ENCODE measurements at places on chromosomes 5 and 9.

DNA sequence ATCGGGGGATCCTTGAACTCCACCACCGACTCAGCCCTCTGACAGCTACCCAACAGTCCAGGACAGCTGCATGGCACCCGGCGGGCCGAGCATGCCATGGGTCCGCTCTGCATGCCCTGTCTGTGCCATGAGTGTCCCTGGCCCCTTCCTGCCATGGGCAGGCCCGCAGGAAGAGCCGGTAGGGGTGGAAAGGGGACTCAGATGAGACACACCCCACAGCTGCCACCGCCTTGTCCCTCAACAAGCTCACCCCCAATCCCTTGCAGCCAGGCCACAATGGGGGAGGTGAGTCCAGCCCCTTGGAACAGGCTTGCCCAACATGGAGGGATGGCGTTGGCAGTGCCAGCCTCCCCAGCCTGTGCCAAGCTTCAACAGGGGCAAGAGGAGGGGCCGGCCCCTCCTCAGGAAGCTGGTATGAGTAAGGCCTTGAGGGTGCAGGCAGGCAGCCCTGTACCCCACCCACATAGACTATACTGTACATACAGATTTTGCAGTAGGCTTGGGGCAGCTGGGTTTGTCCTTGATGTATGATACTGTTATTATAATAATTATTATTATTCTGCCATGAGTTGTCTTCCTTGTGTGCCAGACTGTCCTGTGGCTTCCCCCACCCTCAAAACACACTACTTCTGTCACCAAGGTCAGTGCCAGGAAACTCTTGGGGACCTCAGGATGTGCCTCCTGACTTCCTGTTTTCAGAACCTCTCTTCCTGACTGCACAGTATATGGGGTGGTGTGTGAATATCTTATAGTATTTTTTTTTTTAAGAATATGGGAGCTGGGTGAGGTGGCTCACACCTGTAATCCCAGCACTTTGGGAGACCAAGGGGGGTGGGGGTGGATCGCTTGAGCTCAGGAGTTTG, 12.0 kb upstream of the SLC34A1 start:
- DNase-seq: no peak

DNA sequence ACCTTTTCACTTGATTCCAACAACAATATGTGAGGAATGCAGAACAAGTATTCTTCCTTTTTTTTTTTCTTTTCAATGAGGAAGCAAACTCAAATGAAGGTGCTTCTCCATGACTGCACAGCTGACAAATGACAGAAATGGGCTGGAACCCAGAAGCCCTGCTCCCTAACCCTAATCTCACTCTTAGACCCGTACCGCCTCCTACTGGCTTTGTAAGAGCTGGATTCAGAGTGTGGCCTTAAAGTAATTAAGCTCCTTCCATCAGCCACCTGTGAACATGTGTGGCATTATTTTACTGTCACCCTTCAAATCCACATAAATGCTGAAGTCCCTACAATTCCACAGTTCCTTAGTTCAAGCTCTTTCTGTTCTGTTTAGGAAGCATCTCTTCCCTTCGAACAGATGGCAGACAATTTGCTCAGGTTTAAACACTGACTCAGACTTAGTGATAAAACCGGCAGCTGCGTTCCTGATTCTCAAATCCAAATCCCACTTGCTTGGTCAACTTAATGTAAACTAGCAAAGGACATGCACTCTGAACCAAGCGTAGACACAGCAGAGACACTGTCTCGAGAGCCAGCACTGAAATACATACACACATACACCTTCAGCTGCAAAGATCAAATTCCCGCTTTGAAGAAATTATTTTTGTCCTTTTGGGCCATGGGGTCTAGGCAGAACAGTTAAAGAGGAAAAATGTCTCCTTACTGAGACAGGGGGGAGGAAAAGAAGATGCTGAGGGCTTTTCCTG, 316.7 kb upstream of the TLE4 start:
- no peak for DNase-seq

DNA sequence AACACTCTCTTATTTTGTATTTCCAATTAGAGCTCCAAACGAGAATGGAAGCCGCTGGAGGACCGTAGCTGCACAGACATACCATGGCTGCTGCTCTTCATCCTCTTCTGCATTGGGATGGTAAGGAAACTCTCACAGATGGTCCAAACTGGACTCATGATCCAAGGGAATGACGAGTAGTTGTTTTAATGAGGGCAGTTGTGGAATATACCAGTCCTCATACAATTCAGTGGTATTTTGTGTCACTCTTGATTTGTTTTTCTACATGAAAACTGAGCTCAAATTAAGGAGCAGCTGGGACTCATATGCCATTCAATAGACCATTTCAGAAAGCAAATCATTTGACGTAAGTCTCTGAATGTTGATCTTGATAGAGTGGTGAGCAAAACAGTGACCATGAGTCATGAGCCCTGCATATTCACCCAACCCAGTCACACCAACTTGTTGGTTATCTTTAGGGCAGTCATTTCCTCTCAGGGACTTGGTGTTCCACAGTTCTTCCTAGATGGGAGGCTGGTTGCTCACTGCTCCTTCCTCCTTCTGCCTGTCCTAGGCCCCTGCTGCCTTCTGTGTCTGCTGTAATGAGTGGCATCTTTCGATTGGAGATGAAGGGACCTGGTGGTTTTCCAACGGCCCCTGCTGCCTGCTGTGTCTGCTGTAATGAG, 54.9 kb downstream of the SLC44A1 start:
- no peak for DNase-seq

DNA sequence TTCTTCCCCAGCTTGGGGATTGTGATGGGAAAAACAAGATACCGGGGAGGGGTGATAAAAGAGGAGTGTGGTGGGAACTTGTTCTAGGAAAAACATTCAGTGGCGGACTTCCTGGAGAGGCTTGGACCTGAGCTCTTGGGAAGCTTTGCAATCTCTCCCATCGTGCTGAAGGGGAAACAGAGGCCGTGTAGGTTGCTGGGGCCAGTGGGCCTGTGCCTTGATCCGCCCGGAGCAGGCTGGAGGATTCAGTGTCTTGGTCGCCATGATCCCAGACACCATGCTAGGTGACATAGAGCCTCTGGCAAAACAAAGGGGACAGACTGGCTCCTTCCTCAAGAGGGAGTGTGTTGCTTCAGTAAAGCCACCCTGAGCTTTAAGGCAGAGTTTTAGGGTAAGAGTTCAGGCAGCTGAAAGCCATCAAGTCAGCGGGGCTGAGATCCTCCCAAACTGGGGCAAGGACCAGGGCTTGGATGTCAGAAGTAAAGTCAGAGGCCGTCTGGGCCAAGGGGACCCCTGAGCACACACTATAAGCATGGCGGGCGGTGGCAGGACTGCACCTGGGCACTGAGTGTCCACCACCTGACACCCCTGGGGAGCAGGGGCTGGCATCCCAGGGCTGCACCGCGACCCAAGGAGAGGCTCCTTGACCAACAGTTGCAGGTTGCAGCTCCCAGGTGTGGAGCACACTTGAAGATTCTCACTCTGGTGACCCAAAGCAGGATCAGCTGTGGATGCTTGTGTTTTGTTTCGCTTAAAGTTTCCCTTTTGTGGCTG, 44.7 kb downstream of the TRIP13 start:
- DNase-seq: no peak

DNA sequence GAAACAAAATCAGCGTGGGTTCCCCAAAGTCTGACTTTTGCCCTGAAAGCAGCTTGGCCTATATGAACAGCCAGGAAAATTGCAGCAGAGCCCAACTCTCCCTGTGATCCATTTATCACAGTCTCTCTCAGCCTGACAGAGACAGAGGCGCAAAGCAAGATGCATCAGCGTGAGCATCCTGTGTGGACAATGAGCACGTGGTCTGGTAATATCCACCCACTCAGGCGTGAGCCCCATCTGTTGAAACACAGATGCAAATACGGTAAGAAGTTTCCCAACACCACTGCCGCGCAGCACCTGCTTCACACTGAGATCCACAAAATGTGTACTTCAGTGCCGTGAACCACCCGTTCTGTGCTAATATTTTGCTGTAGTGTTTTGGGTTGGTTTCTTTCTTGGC, 114.6 kb downstream of the MRPL36 start:
- no peak for DNase-seq

- DNase-seq: no peak
Observed at GRCh38 chr5:126124706-126125345, 298.4 kb upstream of the GRAMD2B start.

DNA sequence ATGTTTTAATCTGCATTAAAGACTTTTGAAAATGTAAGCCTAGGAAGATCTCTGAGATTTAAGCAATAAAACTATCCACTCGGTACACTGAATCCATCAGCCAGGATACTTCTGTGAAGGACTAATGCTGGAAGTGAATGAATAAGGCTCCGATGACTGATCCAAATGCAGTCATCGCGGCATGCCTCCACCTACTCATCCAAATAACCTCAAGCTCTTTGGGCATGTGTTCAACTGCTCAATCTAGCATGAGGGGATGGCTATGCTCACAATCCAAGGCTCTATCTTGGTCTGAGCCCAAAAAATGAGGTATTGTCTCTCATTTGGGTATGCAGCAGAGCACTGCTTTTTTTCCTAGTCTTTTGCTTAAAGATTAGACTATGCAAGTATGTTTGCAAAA, 19.2 kb downstream of the MARCHF3 start:
- no peak for DNase-seq

DNA sequence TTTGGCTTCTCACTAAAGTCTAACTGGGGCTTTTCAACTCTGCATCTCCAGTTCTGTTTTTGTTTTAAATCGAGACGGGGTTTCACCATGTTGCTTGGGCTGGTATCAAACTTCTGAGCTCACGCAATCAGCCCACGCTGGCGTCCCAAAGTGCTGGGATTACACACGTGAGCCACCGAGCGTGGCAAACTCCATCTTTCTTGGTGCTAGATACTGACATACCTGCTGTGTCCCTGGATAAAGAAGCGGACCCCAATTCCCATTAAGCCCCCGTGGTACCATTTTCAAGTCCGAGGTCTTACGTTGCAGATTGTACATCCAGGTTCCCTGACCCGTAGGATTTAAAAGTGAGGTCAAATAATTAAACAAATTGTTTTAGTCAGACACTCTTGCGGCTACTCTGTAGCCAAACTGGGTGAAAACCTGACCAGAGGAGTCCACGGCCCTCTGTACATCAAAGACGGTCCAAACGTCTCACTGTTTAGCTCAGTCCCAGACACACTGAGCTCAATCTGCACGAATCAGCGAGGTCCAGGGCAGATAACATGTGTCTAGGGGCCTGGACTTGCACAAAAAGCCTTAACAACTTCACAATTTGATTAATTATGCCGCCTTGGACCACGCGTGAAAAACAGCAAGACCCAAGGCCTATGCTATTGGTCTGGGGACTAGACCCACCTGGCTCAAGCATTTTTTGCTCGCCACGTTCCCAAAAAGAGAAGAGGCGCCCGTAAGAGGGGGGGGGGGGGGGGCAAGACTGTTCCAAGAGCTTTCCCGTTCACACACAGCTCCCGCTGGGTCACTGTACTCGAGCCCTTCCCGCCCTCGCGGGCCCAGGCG, 727 bp upstream of the DNAJA1 start:
- DNase-seq: no peak

DNA sequence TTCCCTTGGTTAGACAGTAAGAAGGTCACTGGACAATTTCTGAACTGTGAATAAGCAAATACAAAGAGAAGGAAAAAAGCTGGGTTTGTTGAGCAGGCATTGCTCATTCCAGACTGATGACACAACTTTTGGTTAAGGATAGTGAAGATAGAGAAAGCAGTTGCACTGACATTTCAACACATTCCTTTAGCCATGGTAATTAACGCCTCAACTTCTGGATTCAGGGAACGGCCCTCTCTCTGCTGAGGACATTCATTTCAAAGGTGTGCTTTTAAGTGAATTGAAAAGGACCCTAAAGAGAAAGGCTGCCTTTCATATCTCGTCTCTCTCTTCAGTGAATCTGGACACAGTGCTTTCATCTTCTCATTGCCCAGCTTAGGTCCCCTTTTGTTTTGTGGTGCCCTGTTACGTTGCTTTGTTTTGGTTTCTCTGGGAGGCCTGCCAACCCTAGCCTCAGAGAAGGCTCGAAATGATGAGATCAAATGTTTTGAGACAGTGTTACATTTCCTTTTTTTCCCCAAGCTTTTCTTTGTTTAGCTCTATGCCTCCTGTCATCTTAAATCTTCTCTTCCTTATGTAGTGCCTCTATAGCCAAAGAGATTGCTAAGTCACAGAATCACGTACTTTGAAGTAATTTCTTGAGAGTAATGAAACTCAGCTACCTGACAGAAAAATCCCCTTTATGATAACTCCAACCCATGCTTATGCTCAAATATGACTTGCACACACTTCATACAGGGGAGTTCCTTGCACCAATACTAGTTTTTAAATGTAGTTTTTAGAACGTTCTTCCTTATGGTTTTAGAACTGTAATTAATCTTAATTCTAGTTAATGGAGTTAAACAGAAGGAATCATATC, 94.4 kb upstream of the IFNE start:
- no peak for DNase-seq

GRCh38 chr5:172437445-172438318, 16.6 kb downstream of the SH3PXD2B start:
- DNase-seq: no peak
